ENCODE measurements at places on chromosomes 3 and 15.

DNA sequence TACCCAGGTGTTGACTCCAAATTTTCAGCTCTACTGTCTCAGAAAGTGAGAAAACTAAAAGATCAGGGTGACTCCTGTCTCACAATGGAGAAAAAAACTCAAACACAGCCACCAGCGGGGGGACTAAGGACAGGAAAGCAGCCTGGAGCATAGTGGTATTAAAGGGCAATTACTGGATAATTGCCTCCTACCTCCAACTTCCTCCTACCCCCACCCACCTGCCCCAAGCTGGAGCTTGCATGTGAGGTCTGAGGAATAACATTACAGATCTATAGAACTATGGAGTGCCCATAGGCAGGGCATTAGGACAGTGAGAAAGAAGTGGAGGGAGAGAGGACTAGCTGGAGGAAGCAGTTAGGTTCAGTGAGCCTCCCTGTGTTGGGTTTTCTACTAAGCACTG, 2.7 kb upstream of the PCCB start:
- no peak for DNase-seq

DNA sequence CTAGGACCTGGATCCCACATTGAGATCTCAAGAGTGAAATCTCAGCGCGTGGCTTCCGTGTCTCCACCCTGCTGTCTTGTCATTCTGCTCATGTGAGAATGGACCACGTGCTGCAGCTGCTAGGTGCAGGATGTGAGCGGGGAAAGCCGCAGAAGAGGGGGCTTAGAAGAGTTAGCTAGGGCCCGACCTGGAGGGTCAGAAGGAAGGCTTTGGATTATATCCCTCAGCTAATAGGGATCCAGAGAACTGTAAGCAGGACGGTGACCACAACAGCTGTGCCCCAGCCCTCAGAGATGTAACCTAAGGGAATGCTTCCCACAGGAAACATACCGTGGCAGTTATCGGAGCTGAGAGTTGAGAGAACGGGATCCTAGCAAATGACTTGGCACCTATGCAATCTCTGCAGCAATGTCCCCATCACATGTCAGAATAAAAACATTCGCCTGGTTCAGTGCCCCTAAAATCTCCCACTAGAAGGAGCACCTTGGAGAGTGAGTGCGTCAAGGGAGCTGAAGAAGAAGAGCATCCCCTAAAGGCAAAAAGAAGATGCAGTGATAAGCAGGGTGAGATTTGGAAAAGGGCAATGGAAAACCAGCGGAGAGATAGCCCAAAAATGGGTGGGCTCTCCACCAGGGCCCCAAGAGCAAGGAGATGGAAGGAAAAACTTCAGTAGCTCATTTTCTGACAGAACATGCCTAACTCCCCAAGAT, 76.9 kb upstream of the ST8SIA2 start:
- DNase-seq, result no peak

DNA sequence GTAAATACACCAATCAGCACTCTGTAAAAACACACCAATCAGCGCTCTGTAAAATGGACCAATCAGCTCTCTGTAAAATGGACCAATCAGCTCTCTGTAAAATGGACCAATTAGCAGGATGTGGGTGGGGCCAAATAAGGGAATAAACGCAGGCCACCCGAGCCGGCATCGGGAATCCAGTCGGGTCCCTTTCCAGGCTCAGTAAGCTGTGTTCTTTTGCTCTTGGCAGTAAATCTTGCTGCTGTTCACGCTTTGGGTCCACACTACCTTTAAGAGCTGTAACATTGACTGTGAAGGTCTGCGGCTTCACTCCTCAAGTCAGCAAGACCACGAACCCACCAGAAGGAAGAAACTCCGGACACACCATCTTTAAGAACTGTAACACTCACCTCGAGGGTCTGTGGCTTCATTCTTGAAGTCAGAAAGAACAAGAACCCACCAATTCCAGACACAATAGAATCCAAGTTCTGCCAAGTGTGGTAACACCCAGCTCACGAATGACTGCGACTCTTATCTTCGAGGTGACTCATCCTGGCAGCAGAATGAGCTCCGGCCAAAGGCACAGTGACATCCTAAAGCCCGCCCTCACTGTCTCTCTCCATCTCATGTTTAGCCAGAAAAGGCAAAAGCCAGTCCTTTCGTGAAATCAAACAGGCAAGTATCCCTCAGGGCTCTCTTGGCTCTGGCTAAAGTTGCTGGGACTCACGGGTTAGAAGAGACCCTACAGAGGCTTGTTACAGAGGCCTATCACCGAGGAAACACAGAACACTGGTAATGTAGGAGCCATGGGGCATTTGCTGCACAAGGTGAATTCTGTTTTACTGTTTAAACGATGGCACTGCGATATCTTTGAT, 155.2 kb downstream of the FAM43A start:
- DNase-seq, result no peak

GRCh38 chr15:68791431-68792283, 29.0 kb downstream of the ANP32A start:
- no peak for DNase-seq

- DNase-seq, result no peak
These were observed 124.2 kb downstream of the LIPC start for GRCh38 chr15:58556028-58556361.
